ENCODE measurements at places on chromosomes 6 and 20.
A peak's percentile ranks its signal among the peaks of the same experiment; 100 is the strongest.

- DNase-seq = no peak
These were observed 89.9 kb upstream of the NEDD9 start for GRCh38 chr6:11322252-11322885.

GRCh38 chr6:6873778-6874177, 234.0 kb upstream of the RREB1 start:
- DNase-seq = no peak

GRCh38 chr6:88499845-88500699, 333.9 kb upstream of the CNR1 start:
- DNase-seq = no peak

DNA sequence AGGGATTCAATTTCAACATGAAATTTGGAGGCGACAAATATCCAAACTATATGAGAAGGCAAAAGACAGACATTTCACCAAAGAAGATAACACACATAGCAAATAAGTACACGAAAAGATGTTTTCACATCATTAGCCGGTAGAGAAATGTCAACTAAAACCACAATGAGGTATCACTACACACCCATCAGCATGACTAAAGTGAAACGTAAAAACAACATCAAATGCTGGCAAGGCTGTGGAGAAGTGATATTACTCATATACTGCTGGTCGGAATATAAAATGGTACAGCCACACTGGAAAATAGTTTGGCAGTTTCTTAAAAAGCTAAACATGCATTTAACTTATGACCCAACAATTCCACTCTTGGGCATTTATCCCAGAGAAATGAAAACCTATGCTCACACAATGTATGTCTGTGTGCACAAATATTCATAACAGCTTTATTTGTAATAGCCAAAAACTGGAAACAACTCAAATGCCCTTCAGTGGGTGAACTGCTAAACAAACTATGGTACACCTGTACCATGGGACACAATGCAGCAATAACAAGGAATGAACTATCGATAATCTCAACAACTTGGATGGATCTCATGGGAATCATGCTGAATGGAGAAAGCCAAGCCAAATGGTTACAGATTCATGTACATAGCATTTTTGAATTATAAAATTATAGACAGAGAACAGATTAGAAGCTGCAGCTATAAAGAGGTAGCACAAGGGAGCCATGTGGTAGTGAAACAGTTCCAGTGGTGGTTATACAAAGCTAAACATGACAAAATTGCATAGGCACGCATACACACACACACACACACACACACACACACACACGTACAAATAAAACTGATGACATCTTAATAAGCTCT, 8.6 kb downstream of the ADAT2 start:
- no peak for DNase-seq

DNA sequence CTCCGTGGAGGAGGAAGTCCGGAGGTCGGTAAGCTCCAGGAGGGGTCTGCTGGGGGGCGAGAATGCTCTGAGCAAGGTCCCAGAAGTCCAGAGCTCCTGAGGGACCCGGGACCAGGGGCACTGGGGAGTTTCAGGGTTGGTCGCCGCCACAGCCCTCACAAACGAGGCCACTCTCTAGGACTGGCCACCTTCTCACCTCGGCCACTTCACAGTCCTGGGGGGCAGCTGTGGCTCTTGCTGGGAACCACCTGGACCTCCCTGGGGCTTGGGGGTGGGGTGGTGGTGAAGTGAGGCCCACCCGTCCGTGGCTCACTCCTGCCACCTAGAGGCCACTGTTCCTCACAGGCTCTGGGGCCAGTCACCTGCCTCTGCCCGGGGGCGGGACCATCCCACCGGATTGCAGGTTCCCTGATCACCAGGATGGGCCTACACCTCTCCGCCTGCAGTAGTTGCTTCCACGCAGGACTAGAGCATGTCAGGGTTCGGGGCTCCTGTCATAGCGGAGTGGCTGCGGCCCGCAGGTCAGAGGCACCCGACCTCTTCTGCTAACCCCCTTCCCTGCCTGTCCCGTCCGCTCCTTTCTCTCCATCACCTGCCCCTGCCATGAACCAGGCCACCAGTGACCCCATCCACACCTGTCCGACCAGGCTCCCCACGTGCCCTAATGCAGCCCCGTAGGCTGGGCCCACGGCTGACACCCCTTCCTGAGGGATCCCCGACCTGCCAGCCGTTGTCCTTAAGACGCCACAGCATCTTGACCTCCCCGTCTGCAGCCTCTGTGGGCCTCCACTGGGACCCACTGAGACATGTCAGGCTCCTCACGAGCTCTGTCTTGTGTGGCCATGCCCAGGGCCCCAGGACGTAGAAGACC, 5.1 kb upstream of the TCEA2 start:
- peak; percentile 70 for DNase-seq

DNA sequence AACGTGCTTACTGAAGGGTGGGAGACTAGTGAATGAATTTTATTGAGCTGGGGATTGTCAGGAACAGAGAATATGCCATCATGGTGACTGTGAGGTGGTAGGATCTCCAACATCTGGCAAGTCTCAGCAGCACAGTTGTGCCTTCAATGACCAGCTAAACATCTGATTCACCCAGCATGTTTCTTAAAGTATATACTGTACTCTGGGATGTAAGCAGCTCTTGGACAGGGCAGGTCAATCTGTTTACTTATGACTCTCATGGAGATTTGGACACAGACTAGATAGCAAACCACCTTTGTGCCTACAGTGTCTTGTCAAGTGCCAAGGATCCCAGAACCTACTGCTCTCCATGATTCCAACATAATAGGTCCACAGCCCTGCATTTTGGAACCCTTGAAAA, 801.0 kb upstream of the CITED2 start:
- DNase-seq = no peak

DNA sequence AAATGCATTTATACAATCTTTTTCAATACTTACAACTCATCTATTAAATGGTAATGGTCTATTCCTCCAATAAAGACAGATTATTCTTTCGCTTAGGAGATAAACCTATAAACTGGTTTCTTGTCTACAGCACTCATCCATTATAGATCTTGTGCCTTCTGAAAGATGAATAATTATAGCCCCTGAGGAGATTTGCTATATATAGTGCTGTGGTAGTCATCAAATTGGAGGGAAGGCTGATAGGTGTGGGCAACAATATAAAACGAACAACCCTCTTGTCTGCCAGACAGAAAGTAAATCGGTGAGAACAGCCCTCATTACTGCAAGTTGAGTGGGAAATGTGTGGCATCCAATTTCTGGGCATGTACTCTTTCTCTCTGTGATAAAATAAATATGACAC, 292.5 kb upstream of the CNR1 start:
- no peak for DNase-seq

DNA sequence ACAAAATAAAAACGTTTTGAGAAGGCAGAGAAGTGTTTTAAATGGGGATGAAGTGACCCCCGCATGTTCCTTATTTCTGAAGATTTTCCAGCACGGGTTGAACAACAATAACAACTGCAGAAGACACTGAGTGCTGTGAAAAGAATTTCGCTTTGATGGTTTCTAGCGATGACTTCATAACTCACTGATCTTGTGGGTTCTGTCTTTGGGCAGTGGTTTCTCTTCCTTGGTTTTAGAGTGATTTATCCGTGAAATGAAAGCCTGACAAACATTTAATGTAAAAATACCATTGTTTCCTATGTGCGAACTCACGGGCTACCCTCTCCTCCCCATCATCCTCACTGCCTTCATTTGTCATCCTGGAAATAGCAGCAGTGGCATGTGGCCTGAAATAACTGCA, 793.9 kb downstream of the QKI start:
- no peak for DNase-seq

- no peak for DNase-seq
These were observed 542.6 kb downstream of the HDGFL1 start for GRCh38 chr6:23111984-23112383.

- no peak for DNase-seq
These were observed 342.5 kb upstream of the JARID2 start for GRCh38 chr6:14903176-14904038.

GRCh38 chr20:62701161-62702012, 7.2 kb upstream of the NTSR1 start:
- DNase-seq = no peak

GRCh38 chr6:45123023-45123422, 205.1 kb upstream of the RUNX2 start:
- DNase-seq = no peak

DNA sequence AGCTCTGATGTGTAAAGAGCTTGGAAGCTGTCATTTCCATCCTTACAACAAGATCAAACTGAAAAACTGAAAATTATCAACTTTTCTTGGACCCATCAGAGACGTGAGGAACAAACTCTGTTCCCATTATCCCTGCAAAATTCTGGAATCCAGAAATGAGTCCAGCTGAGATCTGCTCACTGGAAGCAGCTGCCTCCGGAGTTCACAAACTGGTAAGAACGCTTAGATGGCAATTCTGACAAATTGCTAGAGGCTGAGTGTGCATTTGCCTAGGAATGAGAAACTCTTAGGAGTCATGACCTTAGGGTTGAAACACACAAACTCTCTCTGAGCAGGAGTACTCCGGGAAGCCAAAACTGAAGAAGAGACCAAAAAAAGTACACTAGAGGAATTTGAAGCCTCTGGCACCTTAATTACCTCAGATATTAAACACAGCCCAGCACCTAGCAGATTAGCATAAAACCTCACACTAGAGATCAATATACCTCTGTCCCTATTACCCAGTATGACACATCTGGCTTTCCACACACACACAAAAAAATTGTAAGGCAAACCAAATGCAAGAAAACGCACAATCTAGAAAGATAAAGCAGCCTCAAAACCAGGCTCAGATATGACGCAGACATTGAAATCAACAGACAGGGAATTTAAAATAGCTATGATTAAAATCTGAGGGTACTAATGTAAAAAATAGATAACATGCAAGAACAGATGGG, 233.5 kb upstream of the SGK1 start:
- no peak for DNase-seq

DNA sequence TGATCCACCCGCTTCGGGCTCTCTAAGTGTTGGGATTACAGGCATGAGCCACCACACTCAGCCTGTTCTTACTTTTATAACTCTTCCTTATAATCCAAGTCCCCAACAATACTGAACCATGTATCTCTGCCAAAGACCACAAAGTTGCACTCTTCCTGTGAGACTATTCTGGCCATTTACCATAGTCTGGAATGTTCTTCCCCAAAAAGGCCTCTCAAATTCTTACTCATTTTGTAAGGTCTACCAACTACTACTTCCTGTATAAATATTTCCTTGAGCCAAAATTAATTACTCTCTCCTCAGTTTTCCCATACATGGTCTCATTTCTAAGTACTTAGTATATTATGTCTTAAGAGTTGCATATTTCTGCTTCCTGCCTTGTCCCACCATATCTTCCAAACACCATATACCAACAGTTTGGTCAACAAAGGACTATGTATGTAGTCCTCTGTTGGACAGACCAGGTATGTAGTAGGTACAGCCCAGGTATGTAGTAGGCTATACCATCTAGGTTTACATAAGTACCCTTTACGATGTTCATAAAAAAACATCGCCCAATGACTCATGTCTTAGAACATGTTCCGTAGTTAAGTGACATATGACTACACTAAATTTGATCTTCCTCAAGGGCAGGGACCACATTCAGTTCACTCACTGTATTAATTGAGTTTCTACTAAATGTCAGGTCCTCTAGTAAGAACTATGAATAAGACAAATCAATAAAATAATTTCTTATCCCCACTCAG, 22.0 kb downstream of the RANBP9 start:
- no peak for DNase-seq

- DNase-seq = no peak
These were observed 81.9 kb downstream of the NCOA3 start for GRCh38 chr20:47583551-47583950.

DNA sequence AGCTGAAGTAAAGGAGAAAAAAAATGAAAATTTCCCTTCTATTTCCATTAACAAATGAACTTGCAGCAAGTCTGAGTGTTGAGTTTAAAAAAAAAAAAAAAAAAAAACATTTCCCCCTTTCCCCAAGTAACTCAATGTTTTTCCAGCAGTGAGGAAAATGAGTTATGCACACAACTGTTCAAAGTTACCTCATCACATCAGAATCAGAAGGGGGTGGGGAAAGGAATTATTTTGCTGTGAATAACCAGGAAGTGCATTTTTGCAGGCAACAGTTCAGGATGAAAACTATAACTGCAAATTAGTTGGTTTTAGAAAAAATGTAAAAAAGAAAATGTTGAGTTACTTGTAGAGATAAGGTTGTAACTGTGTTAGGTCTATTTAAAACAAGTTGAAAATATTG, 568.9 kb upstream of the CITED2 start:
- DNase-seq = no peak

- no peak for DNase-seq
These were observed 92.5 kb downstream of the CD83 start for GRCh38 chr6:14210077-14210476.

- no peak for DNase-seq
These were observed 129.4 kb downstream of the TRIM27 start for GRCh38 chr6:28794175-28795002.

DNA sequence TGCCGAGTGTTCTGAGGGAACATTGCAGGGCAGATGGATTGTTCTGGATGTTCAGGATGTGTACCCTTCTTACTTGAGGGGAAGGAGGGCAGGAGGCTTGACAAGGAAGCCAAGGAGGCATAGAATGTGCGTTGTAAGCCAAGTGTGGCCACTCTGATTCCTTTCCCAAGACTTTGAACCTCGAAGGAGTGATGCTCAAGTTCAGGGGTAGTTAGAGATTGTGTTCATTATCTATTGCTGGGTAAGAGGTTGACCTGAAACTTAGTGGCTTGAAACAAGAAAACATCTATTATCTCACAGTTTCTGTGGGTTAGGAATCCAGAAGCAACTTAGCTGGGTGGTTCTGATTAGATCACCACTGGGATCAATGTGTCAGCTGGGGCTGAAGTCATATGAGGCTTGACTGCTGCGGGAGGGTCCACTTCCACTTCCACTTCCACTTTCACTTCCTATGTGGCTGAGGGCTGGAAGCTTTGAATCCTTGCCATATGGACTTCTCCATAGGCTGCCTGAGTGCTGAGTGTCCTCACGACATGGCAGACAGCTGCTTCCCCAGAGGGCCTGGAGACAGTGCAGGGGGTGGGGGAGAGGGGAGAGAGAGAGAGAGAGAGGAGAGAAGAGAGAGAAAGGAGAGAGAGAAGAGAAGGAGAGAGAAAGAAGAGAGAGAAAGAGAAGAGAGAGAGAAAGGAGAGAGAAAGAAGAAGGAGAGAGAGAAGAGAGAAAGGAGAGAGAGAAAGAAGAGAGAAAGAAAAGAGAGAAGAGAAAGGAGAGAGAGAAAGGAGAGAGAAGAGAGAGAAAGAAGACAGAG, 6.9 kb upstream of the CD40 start:
- DNase-seq = no peak

DNA sequence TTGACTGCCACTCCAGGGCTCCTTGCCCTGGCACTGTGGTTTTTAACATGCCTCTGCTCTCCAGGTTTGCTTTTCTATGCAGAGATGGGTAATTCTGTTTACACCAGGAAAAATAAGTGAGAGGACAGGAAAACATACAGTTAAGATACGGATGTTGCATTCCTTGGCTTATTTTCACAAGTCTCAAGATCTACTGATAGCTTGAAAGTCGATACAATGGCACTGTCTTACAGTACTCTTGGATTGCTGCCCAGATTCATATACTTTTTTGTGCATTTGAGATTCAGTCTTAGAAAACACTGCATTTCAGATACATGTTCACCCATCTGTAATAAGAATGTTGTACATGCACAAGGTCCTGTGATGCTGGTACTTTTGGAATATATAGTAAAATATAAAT, 159.6 kb upstream of the FLRT3 start:
- no peak for DNase-seq

Measured in activated gamma-delta T cell treated with anti-CD3 and anti-CD28 coated beads, Interleukin-2, amount 50 U/mL, for 16 hours (primary cell).